H9 (cell line): ENCODE measurements at places on chromosomes 12 and 14.

- no peak for DNase-seq
Observed at GRCh38 chr14:75144944-75145343, 18.1 kb upstream of the NEK9 start.

- no peak for DNase-seq
Observed at GRCh38 chr12:57063991-57064685, 14.2 kb upstream of the MYO1A start.

GRCh38 chr12:53099071-53099882 is 1.8 kb downstream of the IGFBP6 start:
- DNase-seq = peak; percentile 88

- DNase-seq = peak; percentile 88
Observed at GRCh38 chr14:21106498-21107282, 5.8 kb downstream of the TMEM253 start.

DNA sequence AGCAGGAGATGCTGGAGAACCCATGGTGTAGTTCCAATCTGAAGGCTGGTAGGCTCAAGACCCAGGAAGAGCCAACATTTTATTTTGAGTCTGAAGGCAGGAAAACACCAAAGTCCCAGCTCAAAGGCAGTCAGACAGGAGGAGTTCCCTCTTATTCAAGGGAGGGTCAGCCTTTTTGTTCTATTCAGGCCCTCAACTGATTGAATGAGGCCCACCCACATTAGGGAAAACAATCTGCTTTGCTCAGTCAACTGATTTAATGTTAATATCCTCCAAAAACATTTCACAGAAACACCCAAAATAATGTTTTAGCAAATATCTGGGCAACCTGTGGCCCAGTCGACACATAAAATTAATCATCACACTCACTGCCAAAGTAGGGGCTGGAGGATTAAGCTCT is 130.8 kb downstream of the LMNTD1 start:
- no peak for DNase-seq

DNA sequence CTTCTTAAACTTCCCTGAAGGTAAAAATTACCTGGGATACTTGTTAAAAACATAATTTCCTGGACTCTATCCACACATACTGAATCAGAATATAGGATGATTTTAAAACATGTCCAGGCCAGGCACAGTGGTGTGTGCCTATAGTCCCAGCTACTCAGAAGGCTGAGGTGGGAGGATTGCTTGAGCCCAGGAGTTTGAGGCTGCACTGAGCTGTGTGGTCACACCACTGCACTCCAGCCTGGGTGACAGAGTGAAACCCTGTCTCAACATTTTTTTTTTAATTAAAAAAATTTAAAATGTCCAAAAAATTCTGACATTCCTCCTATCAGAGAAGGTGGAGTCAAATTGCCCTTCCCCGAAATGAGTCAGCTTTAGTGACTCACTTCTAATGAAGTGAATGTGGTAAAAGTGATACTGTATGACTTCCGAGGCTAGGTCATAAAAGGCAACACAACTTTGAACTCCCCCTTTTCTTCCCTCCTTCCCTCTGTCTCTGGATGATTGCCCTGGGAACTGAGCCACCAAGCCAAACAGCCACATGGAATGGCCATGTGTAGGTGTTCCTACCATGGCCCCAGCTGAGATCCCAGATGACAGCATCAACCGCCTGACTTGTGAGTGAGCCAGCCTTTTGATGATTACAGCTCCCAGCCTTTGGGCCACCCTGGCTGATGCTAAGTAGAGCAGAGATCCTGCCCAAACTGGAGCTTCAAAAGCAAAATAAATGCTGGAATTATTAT is 36.3 kb downstream of the LIMA1 start:
- DNase-seq = no peak

- no peak for DNase-seq
Observed at GRCh38 chr14:89201645-89202044, 215.4 kb downstream of the FOXN3 start.

DNA sequence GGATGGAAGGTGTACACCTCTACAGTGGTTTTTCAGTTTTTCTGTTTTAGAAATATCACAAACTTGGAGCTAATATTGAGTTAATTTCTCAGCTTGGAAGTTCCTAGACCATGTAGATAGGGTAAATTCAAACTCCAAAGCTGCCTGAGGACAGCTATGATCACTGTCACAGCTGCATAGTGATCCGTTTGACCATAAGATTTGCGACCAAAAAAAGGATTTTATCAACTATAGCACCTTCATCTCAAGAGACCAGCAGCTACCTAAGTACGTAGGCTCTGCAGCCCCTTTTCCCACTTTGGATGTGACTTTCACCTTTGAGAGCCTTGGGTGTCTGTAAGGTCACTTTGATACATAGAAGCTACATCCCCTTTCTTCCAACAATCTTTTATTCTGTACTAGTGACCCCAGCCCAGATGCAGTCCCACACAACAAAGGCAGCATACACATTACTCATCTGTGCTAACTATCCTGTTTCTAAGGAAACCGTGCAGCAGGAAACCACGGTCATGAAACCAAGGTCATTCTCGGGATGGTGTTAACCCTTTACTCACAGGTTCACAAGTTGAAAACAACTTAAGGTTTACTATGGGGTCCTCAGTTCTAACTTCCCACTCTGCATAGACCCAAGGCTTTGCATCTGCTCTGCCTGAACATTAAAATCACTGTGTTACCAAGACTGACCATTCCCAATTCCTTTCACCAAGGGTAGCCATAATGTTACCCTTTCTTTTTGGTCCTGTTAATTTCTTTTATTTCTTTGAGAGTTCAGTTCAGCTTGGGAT is 75.4 kb downstream of the IFT81 start:
- DNase-seq = peak; percentile 49

DNA sequence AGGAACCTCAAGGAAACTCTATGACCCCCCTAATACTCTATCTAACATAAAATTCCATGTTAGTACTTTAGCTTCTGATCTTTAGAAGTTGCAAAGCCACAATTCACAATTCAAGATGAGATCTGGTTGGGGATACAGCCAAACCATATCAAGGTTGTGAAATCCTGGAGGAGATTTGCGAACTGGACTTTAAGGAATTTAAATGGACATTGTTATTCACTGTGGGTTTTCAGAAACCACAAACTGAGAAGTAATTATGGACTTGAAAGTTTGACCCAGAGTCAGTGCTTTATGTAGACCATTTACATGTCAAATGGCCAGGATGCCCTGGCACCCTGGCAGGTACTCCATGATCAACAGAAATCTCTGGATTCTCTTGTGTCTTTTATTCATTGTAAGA is 14.2 kb upstream of the CDKL1 start:
- no peak for DNase-seq

DNA sequence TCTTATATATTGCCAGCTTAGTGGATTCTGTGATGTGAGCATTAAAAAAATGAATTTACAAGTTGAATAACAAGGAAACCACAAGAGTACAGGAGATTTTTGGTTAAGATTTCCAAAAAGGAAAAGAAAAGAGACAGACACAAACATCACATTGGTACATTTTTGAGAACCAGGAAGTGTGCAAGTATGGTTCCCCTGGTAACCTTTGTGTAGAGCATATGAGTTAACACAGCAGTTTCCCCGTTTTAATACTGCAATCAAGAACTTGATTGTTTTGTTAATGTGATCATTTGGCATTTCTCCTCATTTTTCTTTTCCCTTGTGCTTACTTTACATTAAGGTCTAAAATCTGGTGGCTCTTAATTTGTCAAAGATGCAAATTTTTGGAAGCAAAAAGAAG is 490.4 kb upstream of the ATP2B1 start:
- no peak for DNase-seq

- no peak for DNase-seq
Observed at GRCh38 chr12:92193846-92194245, 48.2 kb upstream of the BTG1 start.
